ENCODE measurements at places on chromosomes 6 and 20.

- no peak for DNase-seq
Observed at GRCh38 chr6:170222498-170223471, 68.1 kb downstream of the DLL1 start.

DNA sequence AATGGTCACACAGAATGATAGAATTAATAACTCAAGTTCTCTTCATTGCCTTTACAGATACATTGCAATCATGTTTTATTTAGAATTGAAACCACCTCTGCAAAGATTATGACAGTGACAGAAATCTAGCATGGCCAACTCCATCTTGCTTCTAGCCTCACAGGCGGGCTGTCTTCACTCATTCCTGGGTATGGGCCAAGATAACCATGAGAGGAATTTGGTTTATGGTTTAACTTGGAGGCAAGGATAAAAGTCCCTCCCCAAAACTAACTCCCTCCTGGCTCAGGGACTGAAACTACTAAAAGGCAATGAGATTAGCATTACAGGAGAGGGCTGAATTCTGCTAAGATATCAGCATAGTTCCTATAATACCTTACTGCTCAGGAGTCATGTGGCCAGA, 95.2 kb upstream of the CST7 start:
- DNase-seq: no peak

DNA sequence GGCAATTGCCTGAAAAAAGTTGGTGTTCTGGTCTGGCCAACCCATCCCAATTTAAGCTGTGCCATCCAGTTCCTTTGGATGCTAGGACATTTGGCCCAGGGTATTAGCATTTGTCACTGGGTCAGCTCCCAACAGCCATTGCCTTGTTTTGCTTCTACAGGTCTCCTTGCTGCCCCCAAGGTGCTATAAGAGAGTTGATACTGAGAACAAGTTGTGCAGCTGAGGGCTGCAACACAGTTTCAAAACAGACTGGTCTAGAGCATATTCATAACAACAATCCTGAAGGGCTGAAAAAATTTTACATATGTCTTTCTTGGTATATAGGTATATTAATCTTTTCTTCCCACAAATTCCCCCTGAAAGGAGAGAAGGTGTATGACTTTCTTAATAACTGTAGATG, 61.0 kb downstream of the LYRM4 start:
- DNase-seq: no peak

DNA sequence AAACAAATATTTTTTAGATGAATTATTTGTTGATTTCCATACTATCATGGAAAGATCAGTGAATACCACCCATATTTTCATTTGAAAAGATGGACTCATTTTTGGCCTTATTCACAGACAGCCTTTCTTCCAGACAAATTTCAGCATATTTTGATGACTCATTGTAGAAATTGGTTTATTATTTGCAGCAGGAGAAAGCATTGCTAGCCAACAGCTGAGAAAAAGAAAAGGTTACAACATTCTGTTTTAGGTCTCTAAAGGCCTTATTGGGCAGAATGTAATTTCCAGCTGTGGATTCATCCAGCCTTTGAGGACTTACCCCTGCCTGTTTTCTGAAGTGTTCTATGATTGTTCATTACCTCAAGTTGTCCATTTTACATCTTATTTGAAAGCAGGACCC, 201.9 kb downstream of the PLCB4 start:
- no peak for DNase-seq

DNA sequence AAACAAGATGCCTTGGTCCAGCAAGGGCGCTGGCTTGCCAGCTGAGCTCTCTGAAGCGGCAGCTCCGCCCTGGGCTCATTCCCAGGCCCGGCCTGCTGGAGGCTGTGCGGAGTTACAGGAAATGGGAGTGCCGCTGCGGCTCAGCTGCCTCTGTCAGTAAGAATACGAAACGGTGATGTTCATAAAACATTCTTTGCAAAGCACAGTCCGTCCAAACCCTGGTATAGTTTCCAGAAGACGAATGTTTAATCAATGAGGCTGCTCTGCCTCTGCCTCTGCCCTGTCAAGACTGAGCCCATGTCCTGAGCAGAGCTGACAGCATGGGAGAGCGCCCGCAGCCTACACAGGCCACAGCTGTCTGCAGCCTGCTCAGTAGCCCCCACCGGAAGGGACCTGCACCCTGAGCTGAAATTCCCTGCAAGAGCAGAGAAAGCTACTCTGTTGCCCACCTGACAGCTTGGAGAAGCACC, 153.3 kb upstream of the SNX9 start:
- DNase-seq: no peak

Measured in stimulated activated CD4-positive, alpha-beta T cell treated with anti-CD3 and anti-CD28 coated beads, Interleukin-4, amount 100 ng/mL, for 4 hours (primary cell).